ENCODE measurements at places on chromosomes 16 and 17. TPM values are rescaled to one million over a fixed set of nuclear protein-coding genes. Genes with fewer than 3 reads are reported as not detected.

DNA sequence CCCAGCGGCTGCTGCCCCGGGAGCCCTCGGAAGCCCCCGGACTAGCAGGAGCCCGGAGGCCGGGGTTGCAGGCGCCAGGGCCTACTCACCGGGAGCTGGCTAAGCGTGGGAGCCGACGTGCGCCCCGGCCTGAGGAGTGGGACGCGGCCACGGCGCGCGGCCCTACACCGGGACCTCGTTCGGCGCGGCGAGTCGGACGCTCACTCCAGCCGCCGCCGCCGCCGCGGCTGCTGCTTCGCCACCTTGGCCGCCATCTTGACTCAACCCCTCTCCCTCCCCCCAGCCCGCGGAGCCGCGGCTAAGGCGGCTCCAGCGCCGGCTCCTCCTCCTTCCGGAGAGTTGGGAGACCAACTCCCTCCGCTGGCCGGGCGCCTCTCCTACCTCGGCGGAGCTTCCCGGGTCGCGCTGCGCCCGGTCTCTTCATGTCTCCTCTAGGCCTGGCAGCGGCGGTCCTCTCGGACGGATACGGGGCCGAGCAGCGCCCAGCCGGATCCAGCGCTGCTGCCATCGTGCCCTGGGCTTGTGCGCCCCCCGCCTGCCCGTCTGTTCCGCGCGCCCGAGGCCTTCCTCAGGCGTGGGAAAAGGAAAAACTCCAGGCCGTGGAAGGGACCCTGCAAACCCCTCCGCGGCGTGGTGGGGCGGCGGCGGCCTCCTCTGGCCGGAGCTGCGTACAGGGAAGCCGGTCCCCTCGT lies at the start of gene NCOR1:
TSS of gene NCOR1 (minus strand) at position 262 of the 692 bp plus-strand sequence. CDS start 20,965 bp downstream, outside the sequence.
- DNase-seq, result peak; percentile 93

GRCh38 chr17:65699459-65699858 lies 138.0 kb upstream of the AXIN2 start:
- no peak for DNase-seq

DNA sequence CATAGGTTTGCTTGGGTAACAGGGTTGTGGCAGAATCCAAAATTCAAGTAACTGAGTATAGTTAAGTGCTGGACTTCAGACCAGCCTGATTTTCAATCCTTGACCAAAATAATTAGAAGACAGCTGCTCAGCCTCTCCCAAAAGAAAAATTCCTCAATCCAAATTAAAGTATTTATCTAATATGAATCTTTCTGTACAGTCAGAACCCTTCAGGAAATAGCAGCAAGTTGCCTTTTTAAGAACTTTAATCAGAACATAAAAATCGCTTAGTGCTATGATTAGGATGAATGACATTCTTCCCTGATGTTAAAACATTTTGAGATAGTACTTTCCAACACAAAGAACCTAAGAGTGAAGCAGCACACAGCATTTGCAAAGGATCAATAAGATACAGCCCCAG lies 50.2 kb downstream of the CFDP1 start:
- DNase-seq, result no peak

GRCh38 chr17:78618264-78619066 lies 41.3 kb upstream of the DNAH17 start:
- no peak for DNase-seq

The GPR179 gene
- 0.10 TPM for total RNA-seq

- DNase-seq, result no peak
Measured at GRCh38 chr16:56102183-56102686, 89.1 kb upstream of the GNAO1 start.

DNA sequence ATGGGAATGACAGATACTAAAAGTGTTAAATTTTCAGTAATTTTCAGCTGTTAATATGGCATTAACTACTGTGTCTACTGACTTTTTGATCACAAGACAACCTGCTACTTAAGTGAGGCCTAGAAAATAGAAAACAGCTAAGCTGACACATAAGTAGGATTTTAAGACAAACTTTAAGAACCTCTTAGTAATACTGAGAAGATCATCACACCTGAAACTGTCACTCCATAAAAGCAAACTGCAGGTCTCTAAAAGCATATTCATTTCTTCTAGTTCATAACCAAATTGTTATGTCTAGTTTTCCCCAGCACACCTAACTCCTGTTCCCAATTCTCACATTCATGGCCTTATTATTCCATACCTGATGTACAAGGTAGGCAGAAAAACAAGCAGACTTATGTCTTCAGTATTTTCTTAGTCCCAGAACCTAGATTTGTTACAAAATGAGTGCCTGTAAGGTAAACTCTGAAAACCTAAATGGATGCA lies 8.0 kb downstream of the SRSF1 start:
- DNase-seq, result no peak

- DNase-seq, result peak; percentile 99
Measured at GRCh38 chr17:21284319-21285163, at the start of gene MAP2K3. Gene MAP2K3 (plus strand): TSS chr17:21284711. CDS start chr17:21284921, 210 bp downstream.

The YPEL3 gene
- 21.1 TPM for total RNA-seq

The PYDC1 gene
- not detected for total RNA-seq

DNA sequence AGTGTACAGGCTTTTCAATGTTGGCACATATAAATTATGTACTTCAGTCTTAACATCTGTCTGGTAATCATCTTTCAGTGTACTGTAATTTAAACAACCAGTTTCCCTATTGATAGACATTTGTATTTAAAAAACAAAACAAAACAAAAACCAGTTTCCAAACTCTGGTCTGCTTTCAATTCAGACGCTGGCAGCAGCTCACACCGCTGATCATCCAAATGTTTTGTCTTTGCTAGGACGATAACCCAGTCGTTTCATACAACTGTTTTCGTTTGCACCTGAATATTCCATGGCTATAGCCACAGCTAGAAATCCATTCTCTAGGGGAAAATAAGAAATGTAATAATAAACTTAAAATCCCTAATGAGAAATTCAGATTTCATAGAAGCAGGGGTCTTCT lies 47.8 kb downstream of the RBFOX1 start:
- DNase-seq, result no peak

DNA sequence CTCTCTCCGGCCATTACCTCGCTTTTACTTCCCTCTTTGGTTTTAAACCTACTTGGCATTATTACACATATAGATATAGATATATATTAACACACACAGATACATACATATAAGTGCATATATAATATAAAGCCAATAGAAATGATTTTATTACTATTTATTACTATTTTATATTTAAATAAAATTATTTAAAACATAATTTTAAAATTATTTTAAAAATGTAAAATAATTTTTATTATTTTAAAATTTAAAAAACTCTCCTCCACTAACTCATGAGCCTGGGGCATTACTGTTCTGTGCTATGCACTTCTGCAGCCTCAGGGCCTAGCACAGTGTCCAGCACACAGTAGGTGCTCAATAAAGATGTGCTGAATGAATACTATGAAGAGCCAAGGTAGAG lies 200.9 kb downstream of the SLC39A11 start:
- DNase-seq, result no peak

DNA sequence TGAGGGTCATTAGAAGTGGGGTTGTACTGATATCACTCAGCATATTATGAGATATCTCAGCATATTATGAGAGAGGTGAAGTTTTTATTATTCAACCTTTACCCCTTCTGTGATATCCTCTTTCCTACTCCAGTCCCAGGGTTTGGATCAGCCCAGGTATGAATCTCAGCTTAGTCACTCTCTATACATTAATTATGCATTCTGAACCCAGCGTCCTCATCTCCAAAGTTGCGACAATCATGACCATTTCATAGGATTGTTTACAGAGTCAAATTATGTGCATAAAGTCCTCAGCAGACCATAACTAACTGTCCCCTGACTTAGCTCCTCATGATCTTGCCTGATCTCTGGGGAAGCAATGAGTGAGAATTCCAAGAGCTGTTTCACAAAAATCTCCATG lies 20.5 kb upstream of the BLMH start:
- DNase-seq, result no peak

DNA sequence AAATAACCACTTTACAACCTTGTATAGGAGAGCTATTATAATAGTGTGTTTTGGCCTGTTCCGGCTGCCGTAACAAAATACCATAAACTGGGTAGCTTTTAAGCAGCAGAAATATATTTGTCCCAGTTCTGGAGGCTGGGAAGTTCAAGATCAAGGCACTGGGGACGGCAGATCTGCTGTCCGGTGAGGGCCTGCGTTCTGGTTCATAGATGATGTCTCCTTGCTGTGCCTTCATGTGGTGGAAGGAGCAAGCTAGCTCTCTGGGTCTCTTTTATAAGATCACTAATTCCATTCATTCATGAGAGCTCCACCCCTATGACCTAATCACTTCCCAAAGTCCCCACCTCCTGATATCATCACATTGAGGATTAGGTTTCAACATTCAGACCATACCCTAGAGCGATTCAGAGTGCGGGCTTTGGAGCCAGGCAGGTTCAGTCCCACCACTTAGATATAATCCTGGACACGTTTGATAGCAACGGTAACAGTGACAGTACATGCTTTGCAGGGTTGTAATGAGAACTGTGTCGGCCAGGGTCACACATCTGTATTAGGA lies 76.2 kb upstream of the ZFHX3 start:
- no peak for DNase-seq

DNA sequence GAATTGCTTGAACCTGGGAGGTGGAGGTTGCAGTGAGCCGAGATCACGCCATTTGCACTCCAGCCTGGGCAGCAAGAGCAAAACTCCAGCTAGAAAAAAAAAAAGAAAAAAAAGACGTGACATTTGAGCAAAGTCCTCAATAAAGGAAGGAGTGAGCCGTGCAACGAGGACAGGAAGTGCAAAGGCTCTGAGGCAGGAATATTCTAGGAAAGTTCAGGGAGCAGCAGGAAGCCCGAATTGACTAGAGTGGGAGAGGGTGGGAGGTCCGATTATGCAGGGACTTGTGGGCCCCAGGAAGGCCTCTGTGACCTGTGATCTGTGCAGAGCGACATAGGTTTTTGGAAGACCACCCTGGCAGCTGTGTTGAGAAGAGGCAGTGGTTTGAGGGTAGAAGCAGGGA lies 8.6 kb upstream of the LASP1NB start:
- no peak for DNase-seq

The ZCCHC14 gene
- total RNA-seq, result 15.7 TPM

The RECQL5 gene
- 59.7 TPM for total RNA-seq

DNA sequence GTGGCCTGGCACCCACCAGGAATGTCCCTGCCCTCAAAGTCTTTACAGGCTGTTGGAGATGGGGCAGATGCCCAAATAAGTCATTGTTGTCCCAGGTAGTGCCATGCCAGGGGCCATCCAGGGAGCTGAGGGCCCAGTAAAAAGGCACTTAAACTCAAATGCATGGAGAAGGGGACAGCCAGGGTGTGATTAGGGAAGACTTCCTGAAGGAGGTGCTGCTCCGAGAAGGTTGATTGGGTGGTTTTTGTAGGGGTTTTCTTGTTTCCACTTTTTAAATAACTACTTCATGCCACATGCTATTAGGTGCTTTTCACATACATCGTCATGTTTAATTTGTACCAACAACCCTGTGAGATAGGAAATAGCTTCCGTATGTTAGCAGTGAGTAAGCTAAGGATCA lies 66.9 kb downstream of the RAI1 start:
- DNase-seq, result no peak

GRCh38 chr16:79618692-79619050 lies 18.1 kb upstream of the MAF start:
- DNase-seq, result no peak

DNA sequence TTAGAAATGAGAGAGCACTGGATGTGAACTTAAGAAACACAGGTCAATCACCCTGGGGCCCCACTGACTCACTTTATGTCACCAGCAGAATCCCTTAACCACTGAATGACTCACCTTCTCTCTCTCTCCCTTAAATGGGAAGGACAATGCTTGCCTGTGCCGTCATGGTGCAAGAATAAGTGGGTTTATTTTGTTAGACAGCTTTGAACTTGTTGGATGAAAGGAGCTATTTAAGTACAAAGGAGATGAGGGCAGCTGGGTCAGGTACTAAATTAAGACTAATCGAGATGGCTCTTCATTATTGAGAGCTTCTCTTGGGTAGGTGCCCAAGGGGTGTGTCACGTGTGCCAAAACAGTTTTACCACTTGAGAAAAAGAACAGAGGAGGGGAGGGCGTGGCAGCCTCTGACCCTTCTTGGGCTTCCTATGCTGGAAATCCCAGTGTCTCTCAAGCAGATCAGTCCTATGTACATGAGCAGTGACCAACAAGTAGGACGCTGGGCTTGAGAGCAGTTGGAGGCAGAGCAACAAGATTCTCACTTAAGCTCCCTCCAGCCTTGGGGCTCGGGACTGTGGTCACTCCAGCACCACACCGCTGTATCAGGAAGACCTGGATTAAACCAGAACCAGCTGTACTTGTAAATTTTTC lies 6.7 kb upstream of the KRT31 start:
- no peak for DNase-seq

DNA sequence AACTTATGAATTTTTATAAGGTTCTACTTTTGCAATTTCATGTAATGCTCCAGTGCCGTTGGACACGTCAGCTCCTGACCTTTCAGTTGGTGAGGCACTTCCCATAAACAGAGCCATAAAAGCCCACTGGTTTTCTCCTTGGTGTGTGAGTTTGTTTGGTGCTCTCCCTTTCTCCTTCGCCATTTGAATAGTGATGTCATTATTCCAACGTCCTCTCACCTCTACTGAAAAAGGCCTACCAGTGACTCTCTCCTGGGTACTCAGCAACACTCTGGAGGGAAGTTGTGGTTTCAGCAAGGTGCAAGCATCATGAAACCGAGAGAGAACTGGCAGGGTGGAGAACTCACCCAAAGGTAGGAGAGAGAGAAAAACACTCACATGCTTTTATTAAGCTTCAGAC lies 29.6 kb upstream of the HNF1B start:
- no peak for DNase-seq

The JPT1 gene
- 219 TPM for total RNA-seq

DNA sequence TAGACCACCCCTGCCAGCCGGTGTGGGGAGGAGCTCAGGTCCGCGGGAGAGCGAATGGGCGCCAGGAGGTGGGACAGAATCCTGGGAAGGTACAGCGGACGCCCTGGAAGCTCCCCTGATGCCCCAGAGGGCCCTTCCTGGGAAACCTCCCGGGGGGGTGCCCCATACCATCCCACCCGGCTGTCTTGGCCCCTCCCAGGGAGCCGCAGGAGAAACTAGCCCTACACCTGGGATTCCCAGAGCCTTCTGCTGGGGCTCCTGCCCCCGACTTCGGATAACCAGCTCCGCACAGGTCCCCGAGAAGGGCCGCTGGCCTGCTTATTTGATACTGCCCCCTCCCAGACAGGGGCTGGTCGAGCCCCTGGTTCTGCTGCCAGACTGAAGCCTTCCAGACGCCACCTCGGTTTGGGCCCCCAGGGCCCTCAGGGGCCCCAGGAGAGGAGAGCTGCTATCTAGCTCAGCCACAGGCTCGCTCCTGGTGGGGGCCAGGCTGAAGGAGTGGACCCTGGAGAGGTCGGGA lies 3.0 kb upstream of the CBX4 start:
- DNase-seq, result no peak

The TMC5 gene
- not detected for total RNA-seq

- no peak for DNase-seq
Measured at GRCh38 chr17:80792373-80792781, 199.3 kb upstream of the CHMP6 start.

The CAVIN1 gene
- total RNA-seq, result 0.17 TPM

The MARVELD3 gene
- not detected for total RNA-seq

Measured in natural killer cell treated with Interleukin-12 subunit alpha and Interleukin-12 subunit beta and Interleukin-15 and Interleukin-18, amount 100 ng/mL, for 72 hours (primary cell).